Activated T-helper 17 cell treated with anti-CD3 and anti-CD28 coated beads, Interleukin-2, amount 50 U/mL, for 72 hours (primary cell): ENCODE measurements at places on chromosomes 3 and 15. TPM values are rescaled to one million over a fixed set of nuclear protein-coding genes. Genes with fewer than 3 reads are reported as not detected.

- ATAC-seq: no peak
Measured at GRCh38 chr3:6526321-6526720, 334.6 kb upstream of the GRM7 start.

GRCh38 chr3:66037986-66038369 lies 740 bp downstream of the MAGI1 start:
- no peak for ATAC-seq

DNA sequence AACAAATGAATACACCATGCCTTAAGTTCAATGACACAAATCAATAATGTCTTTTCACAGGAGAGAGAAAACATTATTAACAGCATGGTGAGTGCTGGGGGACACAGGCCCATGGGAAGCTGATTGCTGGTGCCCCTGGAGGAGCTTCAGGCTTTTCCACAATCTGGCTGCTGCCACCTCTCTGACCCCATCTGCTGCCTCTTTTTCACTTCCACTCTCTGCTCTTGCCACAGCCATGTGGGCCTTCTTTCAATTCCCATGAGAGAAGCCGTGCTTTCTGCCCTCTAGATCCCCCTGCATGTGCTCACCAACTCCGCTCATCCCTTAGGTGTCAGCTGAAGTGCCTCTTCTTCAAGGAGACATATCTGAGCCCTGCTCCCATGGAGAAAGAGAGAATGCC lies 21.0 kb upstream of the CTXND1 start:
- no peak for ATAC-seq

GRCh38 chr15:98483575-98484130 lies 164.7 kb upstream of the IGF1R start:
- ATAC-seq: no peak

GRCh38 chr3:102006812-102007485 lies 157.6 kb downstream of the NFKBIZ start:
- ATAC-seq: no peak

- no peak for ATAC-seq
Measured at GRCh38 chr15:64004587-64004986, 41.7 kb downstream of the DAPK2 start.

DNA sequence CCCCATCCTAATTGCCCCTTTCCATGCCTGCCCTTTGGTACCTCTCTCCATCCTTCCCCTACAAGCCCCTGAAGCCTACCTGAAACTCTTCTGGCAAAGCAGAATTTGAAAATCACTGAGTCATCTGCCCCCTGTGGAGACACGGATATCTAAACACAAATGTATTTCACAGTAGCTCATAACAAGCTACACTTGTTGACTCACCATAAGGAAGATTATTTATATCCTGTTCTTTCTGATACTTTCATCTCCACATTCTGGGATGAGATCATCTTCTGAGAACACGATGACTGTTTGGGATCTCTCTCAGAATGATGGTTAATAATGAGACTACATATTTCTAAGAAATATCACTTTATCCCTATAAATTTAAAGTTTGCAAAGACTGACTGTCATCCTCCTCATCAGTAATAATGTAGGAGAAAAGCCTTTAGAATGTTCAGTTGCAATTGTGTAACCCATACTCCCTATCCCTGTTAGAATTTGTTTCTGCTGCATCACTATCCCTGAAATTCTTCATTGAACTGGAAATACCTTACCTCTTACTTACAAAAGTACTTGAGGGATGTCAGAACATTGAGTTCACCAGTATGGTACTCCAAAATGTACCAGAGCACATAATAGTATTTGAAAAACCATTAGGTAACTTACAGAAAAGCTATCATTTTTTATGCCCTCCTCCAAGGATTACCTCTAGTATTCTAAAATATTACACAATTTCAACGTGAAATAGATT lies 116.1 kb upstream of the IL12A start:
- ATAC-seq: peak; percentile 40

GRCh38 chr15:27250223-27250622 lies 279.2 kb downstream of the GABRG3 start:
- ATAC-seq: no peak

DNA sequence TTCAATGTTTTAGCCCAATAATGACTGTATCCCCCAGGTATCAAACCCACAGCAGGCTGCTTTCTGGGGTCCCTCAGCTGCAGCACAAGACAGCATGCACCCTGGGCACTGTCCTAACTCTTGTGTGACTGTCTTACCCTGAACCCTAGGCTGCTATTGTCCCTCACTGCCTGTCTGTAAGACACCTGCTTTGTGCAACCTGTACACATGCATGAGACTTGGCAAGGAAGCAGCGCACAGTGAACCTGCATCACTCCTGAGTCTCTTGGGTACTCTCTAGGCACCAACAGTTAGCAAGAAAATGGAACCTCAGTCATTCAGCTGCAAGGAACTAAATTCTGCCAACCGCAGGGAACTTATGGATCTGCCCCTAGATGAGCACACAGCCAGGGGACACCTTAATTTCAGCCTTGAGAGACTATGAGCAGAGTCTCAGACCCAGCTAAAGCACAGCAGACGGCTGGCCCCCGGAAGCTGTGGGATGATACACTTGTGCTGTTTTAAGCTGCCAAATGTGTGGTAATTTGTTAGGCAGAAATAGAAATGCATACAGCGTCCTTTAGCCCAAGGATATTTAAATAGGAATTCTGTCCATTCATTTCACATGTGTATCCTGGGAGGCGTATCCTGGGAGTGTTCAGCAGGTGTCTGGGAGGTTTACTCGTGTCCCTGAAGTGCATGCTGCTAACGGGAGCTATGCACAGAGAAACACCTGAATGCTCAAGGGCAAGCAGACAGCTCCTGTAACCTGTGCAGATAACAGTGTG lies 223.8 kb downstream of the KLF13 start:
- ATAC-seq: no peak

- ATAC-seq: no peak
Measured at GRCh38 chr3:108393128-108393900, 97.0 kb downstream of the HHLA2 start.

- ATAC-seq: peak; percentile 74
Measured at GRCh38 chr3:50251220-50251619, 15.2 kb downstream of the GNAI2 start.

DNA sequence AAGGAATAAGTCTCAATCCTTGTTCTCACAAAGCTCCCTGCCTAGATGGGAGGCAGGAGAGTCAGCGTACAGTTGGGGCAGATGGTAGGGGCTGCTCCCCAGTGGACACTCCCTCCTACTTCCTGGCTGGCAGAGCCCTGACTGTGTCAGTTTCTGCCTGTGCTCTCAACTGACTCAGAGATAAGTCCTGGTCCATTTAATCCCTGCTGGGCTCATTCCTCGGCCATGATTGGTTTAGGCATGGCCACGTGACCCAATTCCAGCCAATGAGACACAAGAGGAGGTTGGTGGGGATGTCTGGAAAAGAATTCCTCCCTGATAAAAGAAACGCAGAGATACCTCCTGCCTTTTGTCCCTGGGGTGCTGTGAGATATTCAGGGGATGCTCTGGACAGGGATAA lies 118.1 kb upstream of the SLC6A11 start:
- no peak for ATAC-seq

GRCh38 chr3:57164657-57165573 lies at the start of gene IL17RD:
Gene IL17RD (minus strand): TSS chr3:57165353. CDS start chr3:57165286, 67 bp downstream.
- peak; percentile 73 for ATAC-seq

DNA sequence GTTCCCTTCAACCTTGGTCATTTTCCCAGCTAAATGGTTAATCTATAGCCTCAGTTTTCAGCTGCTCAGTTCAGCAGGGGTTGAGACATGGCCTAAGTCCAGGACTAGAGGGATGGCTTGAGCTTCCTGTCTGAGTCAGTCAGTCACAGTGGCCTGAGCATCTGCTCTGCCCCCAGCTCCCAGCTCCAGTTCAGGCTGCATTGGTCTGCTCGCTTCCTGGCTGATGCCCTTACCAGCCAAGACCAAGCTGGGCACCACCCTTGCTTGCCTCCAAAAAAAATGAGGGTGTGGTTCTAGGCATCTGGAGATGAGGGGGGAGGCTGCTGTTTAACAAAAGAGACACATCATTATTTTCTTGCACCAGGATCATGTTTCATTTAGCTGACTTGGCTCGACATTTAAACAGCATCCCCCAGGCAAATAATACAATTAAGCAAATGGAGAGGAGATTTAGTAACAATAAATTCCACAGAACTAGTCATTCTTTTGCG lies 70.7 kb downstream of the WNT5A start:
- ATAC-seq: no peak

- no peak for ATAC-seq
Measured at GRCh38 chr3:4771243-4771642, 208.0 kb upstream of the BHLHE40 start.

DNA sequence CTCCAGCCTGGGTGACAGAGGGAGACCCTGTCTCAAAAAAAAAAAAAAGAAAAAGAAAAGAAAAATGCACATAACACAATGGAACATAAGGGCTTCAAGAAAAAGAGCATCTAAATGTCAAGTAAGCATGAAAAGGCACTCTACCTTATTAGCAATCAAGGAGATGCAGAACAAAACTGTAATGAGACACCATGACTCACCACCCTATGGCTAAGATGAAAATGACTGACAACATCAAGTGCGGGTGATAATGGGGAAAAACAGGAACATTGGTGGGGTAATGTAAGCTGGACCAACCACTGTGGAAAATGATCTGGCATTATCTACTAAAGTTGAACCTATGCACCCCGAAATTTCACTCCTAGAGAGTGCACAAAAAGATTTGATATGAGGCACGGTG lies 19.6 kb upstream of the NSMCE3 start:
- peak; percentile 38 for ATAC-seq

- ATAC-seq: no peak
Measured at GRCh38 chr3:59082106-59082505, 32.3 kb upstream of the CFAP20DC start.

GRCh38 chr3:25191673-25192072 lies 236.4 kb upstream of the RARB start:
- ATAC-seq: no peak

GRCh38 chr3:106167728-106168127 lies 298.9 kb upstream of the CBLB start:
- ATAC-seq: no peak

DNA sequence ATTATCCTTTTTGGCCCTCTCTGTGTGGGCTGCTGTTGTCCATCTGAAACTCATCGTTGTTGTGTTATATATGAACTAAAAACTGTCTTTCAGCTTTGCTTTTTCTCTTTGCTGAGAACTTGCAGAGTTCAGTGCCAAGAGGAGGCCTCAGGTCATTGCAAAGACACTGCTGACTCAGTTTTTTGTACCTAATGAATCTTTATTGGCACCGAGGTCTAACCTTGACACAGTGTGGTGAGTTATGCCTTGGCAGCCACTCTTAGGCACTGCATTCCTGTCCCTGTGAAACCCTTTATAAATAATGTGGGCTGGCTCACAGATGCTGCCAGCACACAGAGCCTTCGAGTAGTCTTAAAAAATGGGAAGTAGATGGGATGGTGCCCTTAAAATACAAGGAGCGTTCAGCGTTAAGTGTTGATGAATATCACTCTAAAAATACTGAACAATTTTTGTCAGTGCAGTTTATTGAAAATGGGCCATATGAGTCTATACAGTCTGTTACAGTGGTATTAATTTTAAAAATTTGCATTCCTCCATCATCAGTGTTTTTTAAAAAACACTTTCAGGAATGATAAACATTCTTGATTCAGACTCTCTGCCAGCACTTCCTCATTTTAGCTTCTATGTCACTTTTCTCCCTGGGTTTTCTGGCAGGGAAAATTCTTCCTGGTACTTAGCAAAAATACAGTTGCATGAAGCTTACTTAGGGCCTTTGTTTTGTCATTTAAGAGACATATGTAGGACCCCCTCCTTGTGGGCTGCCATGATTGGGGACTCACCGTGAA lies 234.1 kb downstream of the CACNA2D3 start:
- no peak for ATAC-seq

DNA sequence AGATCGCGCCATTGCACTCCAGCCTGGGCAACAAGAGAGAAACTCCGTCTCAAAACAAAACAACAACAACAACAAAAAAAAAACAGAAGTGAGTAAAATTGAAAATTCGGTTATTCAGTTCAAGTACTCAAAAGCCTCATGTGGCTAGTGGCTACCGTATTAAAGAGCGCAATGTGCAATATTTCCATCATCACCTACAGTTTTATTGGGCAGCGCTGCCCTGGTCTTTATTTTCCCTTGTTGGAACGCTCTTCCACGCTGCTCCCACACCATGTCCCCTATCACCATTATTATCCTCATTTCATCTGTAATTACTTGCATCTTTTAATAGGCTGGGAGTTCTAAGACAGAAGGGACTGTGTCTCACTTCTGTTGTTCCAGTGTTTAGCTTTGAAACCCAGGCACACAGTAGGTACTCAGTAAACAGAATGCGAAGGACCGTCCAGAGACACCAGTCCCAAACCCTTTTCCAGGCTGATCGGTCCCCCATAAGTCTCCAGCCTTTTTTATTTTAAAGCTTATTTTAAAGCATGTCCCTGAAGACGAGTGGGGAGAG lies 423 bp upstream of the HACD3 start:
- peak; percentile 29 for ATAC-seq

DNA sequence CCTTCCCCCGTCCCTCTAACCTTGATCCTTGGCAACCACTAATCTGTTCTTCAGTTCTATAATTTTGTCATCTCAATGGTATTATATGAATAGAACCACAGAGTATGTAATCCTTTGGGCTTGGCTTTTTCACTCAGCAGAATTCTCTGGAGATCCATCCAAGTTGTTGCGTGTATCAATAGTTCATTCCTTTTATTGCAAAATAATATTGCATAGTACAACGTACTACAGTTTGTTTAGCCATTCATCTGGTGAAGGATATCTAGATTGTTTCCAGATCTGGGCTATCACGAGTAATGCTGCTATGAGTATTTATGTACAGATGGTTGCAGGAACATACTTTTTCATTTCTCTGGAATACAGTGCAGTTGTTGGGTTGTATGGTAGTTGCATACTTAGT lies 76.2 kb downstream of the PLXNA1 start:
- ATAC-seq: no peak

DNA sequence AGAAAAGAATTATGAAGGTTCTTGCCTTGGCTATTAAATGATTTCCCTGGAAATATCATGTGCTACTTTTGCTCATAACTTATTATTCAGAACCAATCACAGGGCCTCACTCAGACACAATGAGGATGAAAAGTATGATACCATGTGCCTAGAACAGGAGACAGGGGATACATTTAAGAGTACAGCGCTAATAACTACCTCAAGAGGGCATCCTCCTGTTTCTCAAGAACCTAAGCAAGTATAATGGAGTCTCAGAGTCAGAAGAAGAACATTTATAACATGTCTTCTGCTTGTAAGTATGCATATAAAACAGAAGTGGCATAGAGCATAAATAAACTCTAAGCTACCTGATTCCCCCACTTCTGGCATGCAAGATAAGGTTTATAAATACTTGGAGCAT lies 125.4 kb upstream of the MME start:
- ATAC-seq: no peak

GRCh38 chr3:53645754-53646153 lies 151.3 kb downstream of the CACNA1D start:
- no peak for ATAC-seq

GRCh38 chr15:40285554-40286011 lies 2.7 kb upstream of the ANKRD63 start:
- no peak for ATAC-seq

- ATAC-seq: no peak
Measured at GRCh38 chr15:29133321-29133720, 136.3 kb downstream of the NSMCE3 start.

The TRIP4 gene
- total RNA-seq: 26.7 TPM

The C2CD4A gene
- 5.8 TPM for total RNA-seq

The CYP1A2 gene
- not detected for total RNA-seq

The ANKUB1 gene
- not detected for total RNA-seq

The RPL35A gene
- total RNA-seq: 1,820 TPM

The CDHR4 gene
- not detected for total RNA-seq

The COL6A6 gene
- total RNA-seq: not detected

The DNASE1L3 gene
- not detected for total RNA-seq

The PP2D1 gene
- not detected for total RNA-seq

The PROK2 gene
- total RNA-seq: 4.6 TPM

The DCUN1D1 gene
- total RNA-seq: 59.5 TPM

The GASK1A gene
- total RNA-seq: not detected
